Posterior cingulate gyrus (tissue), 11 donors: ENCODE measurements at places on chromosomes 2 and 18.

DNA sequence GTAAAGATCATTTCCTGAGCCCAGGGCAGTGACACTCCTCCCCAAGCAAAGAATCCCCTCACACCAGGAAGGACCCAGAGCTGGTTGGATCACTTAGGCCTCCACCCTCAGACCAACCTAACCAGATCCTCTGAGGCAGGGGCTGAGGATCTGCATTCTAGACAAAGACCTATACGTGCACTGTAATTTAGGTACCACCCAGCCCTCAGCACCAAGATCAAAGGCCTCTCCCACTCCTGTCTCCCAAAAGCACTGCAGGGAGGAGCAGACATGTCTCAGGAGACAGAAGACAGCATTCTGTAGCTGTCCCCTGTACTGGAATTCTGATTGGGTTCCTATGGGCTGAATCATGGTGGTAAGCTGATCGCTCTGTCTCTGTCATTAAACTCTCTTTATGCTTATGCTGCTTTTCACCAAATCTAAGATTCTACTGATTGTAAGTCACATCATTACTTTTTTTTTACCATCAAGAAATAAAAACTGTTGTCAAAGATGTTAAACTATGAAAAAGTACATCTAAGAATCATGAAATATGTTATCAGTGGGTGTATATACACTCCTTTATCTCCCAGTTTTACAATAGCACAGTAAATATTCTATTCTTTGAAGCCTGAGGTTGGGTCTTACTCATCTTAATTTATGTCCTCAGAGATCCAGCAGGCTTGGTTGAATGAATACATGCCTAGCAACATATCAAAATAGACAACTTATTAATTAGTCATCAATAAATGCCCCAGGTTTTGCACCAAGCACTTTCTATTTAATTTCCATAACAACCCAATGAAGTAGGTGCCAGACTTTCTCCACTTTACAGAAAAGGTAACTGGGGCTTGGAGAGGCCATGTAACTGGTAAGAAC, 28.3 kb downstream of the MCFD2 start:
- DNase-seq: no peak

- no peak for DNase-seq
Measured at GRCh38 chr2:212912445-212913103, 238.8 kb downstream of the IKZF2 start.

DNA sequence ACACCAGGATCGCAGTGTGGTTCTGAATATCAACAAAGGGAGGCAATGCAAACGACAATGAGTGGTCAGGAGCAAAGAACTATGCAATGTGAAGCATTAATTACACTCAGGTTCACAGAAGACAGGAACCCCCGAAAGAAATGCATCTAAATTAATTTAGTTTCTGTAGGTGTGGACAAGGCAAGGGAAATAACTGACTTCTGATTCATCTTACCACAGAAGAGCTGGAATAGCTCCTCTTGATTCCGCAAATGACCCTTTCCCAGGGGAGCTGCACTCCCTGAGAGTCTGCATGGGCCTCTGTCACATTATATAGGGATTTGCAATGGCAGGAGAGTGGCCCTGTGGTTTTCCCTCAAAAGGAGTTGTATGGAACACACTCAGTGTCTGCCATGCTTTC, 263.9 kb upstream of the APCDD1 start:
- DNase-seq: no peak

DNA sequence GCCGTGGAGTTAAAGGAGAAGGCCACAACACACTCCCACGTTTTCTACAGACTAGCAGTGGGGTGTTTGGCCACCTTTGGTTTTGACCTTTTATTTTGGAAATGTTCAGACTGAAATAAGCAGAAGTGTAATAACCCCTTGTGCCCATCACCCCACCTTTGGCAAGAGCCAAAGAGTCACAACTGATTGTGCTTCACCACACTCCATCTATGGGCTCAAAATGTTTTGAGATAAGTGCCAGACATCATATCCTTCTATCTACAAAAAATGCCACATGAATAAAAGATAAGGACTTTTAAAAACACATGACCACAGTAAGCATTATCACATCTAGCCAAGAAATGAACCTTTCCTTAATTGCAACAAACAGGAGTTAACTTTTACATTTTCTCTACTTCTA, 9.9 kb upstream of the GPR35 start:
- no peak for DNase-seq

GRCh38 chr2:105635564-105635963, 109.1 kb upstream of the NCK2 start:
- no peak for DNase-seq
